ENCODE measurements at places on chromosomes 3 and 15.

DNA sequence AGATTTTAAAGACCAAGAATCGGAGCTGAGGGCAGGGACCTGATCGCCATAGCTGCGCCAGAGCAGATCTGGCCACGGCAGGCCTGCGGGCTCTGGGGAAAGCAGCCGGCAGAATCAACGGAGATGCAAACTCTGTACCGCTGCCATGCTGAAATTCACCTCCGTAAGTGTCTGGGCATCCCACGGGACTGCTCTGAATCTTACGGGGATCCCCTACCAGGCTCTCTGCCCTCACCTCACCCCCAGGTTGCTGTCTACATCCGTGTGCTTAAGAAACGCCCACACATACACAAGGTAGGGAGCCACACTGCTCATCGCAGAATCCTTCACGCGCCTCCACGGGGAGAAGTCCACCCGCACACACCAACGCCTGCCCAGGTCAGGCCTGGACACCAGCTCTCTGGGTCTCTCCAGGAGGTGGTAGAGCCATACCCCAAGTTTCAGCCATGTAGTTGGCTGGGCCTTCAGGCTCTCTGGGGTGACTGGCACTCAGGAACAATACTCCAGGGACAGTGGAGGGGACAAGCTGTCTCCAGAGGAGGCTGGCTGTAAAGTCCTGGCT, 33.5 kb downstream of the FAM174B start:
- no peak for DNase-seq

GRCh38 chr15:62832231-62832630, 210.3 kb upstream of the TPM1 start:
- DNase-seq: no peak

DNA sequence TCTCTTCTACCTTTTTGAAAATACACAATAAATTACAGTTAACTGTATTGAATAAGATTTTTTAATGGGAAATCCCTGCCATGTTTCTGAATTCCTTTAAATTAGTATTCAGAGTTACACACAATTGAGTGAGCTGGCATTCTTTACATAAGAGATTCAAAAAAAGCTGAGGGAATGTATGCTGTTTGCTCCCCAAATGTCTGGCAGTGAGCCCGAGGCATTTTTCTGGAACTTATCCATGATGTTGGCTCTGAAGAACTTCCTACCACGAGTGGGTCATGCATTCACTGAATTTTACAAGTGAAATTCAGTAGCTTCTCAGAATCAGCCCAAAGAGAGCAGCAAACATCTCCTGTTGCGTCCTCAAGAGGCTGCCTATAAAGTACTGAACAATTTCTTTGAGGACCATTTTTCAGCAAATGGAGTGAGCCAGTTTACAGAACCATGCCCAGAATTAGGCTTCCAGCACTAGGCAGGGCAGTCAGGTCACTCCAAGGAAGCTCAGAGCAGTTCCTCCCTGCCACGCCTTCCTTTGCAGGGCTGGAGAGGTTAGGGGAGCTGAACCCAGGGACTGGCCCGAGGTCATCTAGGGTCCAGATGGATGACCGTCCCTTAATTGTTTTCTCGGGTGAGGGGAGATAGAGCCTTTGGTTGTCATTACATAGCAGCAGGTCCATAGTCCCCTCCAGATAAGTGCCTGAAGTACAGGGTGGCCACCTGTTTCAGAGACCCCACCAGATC, 21.2 kb downstream of the GABRA5 start:
- DNase-seq: no peak

DNA sequence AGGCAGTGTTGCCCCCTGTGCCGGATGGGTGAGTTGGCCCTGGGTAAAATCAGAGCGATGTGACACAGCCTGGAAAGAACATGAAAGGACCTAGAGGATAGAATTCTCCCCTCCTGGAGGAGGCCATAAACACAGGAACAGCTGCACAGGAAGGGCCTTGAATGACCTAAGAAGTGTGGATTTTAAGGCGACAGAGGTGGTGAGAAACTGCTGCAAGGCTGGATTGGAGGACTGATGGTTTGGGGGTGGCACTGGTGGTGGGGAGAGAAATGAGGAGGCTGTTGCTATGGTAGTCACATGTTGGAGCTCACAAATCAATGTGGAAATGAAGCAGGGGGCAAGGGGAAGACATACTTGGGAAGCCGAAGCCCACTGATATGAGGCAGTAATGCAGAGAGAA, 13.8 kb downstream of the XIRP1 start:
- no peak for DNase-seq

GRCh38 chr3:41167722-41168497, 31.4 kb upstream of the CTNNB1 start:
- DNase-seq: no peak

DNA sequence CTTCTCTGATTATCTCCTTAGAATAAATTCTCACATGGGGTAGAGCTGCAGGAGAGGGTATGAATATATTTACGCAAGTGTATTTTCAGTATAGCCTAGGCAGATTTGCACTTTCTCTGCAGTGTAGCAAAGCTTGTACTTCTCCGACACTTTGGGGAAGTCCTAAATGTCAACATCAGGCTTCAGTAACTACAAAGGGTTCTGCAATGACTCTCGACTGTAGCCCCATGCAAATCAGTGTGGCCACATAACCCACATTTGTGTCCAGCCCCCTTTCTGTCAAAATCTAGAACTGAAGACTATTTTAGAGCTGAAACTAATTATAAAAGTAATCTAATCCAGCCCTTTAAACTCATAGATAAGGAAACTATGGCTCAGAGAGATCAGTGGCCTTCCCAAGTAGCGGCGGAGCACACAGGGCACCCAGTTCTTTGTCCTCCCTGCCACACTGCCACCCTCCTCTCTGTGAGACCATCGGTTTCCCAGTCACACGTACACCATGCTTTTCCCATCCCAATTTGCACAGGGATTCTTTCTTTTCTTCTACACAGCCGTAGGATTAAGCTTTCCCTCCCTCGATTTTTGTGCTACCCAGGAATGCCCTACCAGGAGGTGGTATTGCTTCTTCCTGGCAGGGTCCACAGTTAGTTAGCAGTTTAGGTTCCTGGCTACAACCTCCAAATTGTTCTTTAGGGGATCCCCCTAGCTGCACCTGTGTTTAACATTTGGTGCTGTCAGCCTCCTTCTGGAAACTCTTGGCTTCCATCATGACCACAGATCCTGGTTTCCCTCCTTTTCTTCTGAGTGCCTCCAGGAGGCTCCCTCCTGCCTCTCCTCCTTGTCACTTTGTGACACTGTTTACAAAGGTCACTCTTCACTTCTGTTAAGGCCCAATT, 22.9 kb downstream of the MRAS start:
- DNase-seq: no peak

GRCh38 chr3:133549565-133549964, 23.9 kb upstream of the CDV3 start:
- no peak for DNase-seq

GRCh38 chr3:98259-98654, 98.3 kb upstream of the CHL1 start:
- no peak for DNase-seq

DNA sequence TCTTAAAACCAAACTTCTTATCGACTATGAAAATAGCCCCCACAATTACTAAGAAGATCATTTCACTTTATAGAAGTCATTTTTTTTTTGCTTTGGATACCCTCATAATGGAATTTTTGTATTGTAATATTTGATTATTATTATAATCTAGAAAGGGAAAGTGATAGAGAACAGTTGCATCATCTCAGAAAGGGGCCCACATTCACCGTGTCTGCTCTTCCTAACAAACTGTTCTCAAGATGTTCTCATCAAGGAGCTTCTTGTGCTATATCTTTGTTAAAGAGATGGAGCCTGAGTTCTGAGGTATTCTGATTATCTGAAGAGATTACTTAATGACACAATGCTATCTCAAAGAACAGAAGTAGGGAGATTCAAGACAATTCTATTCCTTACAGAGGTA, 49.3 kb downstream of the MME start:
- DNase-seq: no peak

GRCh38 chr15:79602180-79602579, 170.0 kb downstream of the MINAR1 start:
- DNase-seq: no peak

DNA sequence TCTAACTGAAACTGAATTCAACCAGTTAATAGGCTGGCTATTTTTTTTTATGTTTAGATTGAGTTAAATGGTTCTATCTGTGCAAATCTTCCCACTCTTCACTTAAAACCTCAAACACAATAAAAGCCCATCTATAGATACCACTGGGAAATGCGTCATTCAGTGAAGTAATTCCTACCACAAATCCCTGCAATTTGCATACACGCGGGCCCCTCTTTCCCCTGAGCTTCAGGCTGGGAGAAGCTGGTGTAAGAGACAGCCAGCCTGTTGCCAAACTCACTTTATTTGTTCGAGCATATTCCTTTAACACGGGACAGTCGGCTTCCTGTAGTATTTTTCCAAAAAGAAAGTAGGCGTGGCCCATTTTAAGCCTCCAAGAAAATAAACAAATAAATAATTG, 26.0 kb upstream of the MCTP2 start:
- DNase-seq: no peak

GRCh38 chr3:113285741-113286140, 74.4 kb downstream of the BOC start:
- DNase-seq: no peak

GRCh38 chr3:99823723-99824711, 6.4 kb downstream of the CMSS1 start:
- no peak for DNase-seq

DNA sequence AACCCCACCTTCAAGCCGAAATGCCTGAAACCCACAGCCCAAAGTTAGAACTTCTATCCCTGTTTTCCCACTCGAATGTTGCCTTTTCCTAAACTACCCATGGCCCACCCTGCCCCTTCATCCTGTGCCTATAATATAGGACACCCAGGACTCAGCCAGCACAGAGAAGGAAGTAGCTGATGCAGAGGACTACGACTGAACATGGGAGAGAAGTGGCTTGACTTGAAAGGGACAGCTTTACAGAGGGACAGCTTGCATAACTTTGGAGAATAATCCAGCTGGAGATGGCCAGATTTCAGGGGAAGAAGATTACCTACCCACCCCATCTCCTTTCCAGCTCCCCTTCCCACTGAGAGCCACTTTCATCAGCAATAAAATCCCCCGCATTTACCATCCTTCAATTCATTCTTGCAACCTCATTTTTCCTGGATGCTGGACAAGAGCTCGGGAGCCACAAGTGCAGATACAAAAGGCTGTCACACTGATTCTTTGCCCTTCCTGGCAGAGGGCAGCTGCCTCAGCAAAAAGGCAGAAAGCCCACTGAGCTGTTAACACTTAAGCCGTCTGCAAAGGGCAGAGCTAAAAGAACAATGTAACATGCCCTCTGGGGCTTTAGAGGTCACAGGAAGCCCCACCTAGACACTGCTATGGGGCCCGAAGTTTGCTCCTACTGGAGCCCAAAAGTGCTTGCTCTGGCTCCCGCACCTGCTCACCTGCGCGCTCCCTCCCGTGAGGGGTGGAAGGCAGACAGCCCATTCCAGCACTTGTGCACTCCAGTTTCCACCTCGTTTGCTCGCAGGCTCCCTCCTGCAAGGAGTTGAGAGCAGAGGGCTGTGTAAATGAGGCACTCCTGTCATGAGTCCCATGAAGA, 224.0 kb downstream of the TBC1D5 start:
- no peak for DNase-seq

GRCh38 chr15:100372739-100373119, 31.0 kb upstream of the ADAMTS17 start:
- DNase-seq: no peak

DNA sequence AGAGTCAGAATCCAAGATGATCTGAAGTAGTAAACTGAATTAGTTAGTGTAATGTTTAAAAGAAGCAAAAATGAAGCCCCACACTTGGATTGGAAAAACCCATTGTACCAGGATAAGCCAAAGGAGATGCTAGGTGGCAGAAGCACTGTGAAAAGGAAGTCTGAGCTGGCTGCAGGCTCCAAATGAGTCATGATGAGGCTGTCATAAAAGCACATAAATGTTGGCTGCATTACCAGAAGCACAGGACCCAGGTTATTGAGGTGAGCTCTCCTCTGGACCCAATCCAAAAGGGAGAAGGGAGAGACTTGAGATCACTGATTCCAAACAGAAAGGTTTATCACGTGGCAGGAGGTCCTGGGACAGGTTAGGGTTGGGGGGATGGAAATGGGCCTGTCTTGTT, 3.2 kb upstream of the ACAN start:
- DNase-seq: no peak

GRCh38 chr3:195148549-195148948, 122.4 kb downstream of the XXYLT1 start:
- DNase-seq: no peak

DNA sequence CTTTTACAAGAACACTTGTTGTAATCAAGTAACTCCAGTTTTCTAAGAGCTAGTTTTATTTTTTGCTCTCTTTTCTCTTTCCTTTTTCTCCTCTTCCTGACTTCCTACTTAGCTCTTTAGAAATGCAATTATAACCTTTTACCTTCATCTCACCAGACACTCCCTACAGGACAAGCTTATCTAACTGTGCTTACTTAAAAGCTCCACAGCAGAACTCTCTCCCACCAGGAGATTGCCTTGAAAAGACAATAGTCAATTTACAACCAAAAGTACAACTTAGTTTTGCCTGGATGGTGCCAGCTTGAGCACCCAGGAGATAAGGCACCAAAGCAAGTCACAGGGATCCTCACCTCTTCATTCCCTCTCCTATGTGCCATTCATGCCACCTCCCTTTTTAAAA, 573.8 kb upstream of the LMCD1 start:
- no peak for DNase-seq

DNA sequence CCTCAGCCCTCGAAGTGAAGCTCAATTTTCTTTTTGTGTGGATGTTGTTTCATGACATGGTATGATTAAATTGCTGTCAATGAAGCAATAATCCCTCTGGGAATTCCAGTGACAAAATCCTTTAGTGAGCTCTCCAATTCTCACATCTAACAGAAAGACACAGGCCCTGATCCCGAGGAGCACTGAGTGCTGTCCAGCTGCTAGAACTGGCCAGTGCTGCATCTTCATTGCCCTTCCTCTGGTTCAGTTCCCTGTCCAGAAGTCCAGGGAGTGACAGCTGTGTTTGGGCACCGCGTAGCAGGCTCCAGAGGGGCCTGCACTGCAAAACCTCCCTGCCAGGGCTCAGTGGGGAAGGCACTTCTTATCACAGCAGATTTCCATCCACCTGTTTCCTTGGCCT, 516.8 kb upstream of the ATP11B start:
- DNase-seq: no peak

DNA sequence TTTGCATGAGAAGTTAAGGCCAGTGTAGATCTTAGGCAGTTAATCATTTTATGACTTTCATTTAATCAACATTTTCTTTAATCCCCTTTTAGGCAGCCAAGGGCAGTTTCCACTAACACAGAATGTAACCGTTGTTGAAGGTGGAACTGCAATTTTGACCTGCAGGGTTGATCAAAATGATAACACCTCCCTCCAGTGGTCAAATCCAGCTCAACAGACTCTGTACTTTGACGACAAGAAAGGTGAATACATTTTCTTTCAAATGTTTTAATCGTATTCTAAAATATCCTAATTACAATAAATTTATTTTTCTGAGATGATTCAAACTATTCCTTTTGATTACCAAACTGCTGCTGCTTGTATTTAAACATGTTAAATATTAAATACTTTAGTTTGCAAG, 843.2 kb downstream of the CADM2 start:
- DNase-seq: no peak

GRCh38 chr15:98547741-98548138, 100.6 kb upstream of the IGF1R start:
- DNase-seq: no peak

All from kidney epithelial cell (primary cell).